ENCODE measurements at places on chromosomes 12 and 14. TPM values are rescaled to one million over a fixed set of nuclear protein-coding genes. Genes with fewer than 3 reads are reported as not detected.

- no peak for DNase-seq
These were observed 955.1 kb upstream of the TMEM132C start for GRCh38 chr12:127311720-127312364.

DNA sequence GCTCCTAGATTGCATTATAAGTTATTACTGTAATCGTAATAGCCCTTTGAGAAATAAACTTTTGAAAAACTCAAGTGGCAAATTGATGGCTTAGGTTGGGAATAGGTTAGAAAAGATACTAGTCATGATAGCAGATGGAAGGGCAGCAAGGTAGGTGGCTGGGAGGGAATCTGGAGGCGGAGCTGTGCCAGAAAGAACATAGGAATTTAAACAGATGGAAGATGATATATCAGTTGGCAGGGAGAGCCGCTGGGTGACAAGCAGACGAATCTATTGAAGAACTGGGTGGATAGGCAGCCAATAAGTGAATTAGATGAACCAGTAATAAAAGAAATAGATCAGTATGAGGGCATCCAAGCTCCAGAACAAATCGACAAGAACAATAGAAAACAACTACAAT, 142.1 kb downstream of the CNTN1 start:
- no peak for DNase-seq

GRCh38 chr14:100285021-100285912, 21.0 kb downstream of the SLC25A29 start:
- DNase-seq = peak; percentile 71

- peak; percentile 84 for DNase-seq
These were observed 103.4 kb upstream of the MAP1LC3B2 start for GRCh38 chr12:116455540-116456329.

GRCh38 chr12:69984241-69984640, 159.2 kb downstream of the MYRFL start:
- DNase-seq = no peak

- DNase-seq = no peak
These were observed 281.6 kb upstream of the NPAS3 start for GRCh38 chr14:32657081-32657480.

DNA sequence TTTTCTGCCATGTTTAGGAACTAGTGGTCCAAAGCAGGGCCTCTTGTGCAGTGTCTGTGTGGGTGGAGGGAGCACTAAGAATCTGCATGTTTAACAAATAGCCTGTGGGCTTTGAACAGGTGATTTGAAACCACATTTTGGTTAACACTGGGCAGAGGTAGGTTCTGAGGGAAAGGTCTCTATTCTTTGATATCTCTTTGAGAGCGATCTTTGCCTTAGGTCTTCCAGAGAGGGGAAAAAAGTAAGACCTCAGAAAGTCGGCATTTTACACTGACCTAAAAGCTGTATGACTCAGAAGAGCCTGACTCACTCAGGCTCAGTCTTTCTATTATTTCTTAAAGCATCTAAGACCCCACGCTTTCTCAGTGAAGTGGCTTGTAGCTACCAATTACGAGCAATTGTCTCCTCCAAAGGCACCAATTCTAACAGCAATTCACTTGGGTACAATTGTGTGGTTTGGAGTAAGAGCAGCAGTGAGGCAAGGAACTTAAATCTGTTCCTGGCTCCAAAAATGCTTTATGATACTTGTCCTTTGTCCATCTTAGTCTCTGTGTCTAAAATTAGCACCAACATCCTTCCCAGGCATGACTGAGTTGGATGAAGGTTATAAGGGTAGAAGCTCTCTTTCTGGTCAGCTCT, 8.8 kb downstream of the EIF2B2 start:
- DNase-seq = no peak

- peak; percentile 75 for DNase-seq
These were observed 23.4 kb upstream of the NR2C1 start for GRCh38 chr12:95096852-95097251.

Gene CCDC196
- total RNA-seq = 70.8 TPM

Gene NANOG
- 0.50 TPM for total RNA-seq

Gene NELL2
- total RNA-seq = 10.6 TPM

Gene KIF26A
- total RNA-seq = 18.3 TPM

Gene PSMB11
- total RNA-seq = 0.12 TPM

Gene NID2
- total RNA-seq = 5.3 TPM

Gene BCAT1
- 34.7 TPM for total RNA-seq

Gene LRRK2
- total RNA-seq = 6.2 TPM

Gene CLEC14A
- total RNA-seq = 9.7 TPM
